ENCODE measurements at places on chromosomes 2 and 18. TPM values are rescaled to one million over a fixed set of nuclear protein-coding genes. Genes with fewer than 3 reads are reported as not detected.

DNA sequence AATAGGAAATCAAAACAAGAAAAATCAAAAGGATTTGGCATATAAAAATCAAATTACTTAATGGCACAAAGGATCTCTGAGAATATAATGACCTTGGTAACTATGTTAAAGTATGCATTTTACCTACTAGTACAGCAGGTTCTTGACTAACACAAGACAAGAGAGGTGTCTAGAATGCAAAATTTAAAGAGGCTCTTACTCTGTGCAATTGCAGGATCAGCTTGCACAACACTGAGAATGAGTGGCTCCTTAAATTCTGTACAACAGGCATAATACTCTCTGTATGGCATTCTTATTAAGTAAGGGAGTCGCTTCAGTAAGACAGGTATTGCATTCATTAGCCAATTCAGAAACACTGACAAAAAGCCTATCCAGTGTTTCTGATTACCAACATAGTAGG is 72.6 kb downstream of the UGP2 start:
- no peak for DNase-seq

DNA sequence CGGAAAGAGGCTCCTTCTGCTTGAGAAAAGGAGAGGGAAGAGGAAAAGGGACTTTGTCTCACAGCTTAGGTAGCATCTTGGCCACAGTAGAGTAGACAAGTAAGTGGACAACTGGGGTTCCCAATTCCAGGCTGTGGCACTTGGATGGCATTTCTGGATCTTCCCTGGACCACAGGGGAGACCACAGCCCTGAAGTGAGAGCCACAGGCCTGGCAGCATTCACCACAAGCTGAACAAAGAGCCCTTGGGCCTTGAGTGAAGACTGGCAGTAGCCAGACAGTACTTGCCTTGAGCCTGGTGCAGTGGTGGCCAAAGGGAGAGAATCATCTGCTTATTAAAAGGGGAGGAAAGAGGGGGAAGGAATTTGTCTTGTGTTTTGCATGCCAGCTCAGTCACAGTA is 226.1 kb upstream of the KLHL14 start:
- DNase-seq = no peak

- DNase-seq = no peak
Measured at GRCh38 chr2:143162997-143163396, 33.8 kb downstream of the ARHGAP15 start.

- DNase-seq = no peak
Measured at GRCh38 chr18:24115628-24116027, 23.2 kb upstream of the CABYR start.

- DNase-seq = no peak
Measured at GRCh38 chr2:213834746-213835145, 550.5 kb downstream of the SPAG16 start.

GRCh38 chr2:214629875-214630274 is 179.6 kb downstream of the BARD1 start:
- no peak for DNase-seq

- no peak for DNase-seq
Measured at GRCh38 chr18:56545464-56545863, 92.9 kb downstream of the TXNL1 start.

DNA sequence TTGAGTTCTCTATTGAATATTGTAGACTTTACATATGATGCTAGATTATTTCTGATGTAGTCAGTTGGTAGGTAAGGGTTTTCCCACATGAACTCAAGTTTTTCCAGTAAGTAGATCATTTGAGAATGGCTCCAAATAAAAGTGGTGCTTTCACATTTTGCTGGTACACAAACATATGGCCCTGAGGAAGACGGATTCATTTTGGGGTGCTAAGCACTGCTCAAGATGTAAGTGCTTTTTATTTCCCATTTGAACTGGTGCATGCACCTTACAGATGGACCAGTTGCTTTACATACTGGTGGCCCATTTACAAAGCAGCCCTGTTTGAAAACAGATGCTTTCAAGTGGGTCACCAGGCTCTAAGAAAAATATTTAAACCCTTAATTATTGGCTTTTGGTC is 266.7 kb downstream of the MEIS1 start:
- no peak for DNase-seq

GRCh38 chr18:63387861-63388260 is 20.9 kb upstream of the KDSR start:
- no peak for DNase-seq

GRCh38 chr2:101396316-101396717 is 9.0 kb upstream of the CREG2 start:
- no peak for DNase-seq

Gene SULT6B1
- polyA plus RNA-seq = not detected

GRCh38 chr2:7358865-7359447 is 441.7 kb downstream of the RNF144A start:
- DNase-seq = no peak

DNA sequence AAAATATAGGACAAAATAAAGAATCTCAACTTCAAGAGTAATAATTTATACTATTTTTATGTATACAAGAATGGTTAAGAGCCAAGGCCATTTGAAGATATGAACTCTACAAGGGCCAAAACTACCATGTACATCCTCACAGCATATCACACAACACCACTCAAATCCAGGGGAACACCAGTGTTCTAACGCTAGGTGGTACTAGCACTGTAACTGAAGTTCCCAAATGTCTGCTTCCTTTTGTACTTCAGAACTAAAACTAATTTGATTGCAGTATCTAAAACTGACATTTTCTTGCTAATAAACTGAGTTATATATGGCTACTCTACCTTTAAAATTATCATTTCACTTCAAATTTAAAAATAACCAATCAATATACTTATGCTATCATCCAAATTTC is 47.0 kb downstream of the REV1 start:
- no peak for DNase-seq

Gene SAG
- 0.10 TPM for polyA plus RNA-seq

Data from forelimb muscle (tissue), 1 donor.